Suppressor macrophage treated with lipopolysaccharide for 1 hour (primary cell): ENCODE measurements at places on chromosomes 4 and X.

DNA sequence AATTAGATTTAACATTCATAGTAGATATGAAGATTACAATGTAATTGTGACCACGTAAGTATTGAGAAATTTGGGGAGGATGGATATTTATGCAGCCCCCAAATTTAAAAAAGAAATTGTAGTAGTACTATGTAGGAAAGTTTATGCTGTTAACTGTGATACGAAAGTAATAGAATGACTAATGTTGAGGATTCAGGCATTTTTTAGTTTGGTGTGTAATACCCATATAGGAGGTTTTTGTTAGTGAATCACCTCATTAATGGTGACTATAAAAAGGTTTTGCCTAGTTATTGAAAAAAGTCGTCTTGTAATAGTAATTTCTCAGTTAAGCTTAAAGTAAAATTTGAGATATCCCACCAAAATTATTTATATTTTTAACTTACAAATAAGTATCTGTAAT lies 67.2 kb downstream of the SMARCAD1 start:
- DNase-seq, result no peak

DNA sequence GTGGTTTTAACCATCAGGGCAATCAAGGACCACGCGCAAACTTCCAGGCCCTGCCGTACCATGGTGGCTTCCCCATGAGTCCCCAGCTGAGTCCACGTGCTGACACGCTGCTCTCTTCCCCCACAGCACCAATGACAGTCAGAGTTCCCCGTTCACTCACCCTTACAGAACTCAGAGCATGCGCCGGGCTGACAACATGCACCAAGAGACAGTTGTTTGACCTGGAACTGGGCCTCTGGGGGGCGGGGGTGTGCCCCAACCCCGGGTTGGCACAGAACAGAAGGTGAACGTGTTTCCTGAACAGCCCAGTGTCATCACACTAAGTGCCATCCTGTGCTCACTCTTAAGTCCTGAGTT lies 29.4 kb downstream of the IRF2 start:
- peak; percentile 76 for DNase-seq

DNA sequence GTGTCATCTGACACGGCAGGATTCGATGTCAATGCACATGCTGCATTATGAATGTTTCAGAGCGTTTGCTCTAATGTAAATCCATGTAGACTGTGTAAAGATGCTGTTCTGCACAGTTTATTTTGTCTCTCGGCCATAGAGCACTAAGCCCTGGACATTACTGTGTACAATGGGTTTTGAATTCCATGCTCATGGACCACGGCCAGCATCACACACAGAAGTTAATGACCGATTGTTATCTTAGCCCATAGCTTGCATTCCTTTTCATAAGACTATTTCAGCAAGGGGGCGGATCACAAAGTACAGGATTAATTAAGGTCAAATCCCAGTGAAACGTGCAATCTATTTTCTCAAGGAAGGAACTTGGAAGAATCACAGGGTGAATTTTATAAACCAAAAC lies 286.1 kb upstream of the TENM3 start:
- DNase-seq, result no peak

DNA sequence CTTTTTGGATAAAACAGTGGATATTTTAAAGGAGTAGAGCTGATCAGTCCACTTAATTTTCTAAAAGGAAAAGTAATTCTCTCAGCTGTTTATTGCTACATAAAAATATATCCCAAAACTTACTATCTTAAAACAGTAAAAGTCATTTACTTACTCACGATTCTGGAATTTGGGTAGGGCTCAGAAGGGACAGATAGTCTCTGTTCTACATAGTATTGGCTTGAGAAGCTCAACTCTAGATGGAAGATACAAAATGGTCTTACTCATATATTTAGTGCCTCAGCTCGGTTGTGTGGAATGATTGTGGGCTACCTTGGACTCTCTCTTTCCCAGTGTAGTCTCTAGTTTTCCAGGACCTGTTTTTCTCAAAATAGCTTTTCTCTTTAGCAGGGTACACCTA lies 691.5 kb upstream of the POU3F4 start:
- no peak for DNase-seq

DNA sequence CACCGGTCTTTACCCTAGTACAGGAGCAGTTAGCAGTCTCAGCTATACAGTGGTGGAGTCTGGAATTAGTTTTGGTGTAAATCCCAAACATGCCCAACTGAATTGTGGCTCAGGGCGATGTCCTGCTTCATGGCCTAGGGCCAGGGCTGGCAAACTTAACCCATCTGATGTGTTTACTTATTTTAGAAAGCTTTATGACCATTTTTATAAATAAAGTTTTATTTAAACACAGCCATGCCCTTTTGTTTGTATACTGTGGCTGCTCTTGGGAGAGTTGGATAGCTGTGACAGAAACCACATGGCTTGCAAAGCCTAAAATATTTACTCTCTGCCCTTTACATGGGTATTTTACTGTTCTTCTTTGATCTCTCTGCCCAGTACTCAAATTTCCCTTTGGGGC lies 7.1 kb downstream of the FRMPD4 start:
- DNase-seq, result no peak

- DNase-seq, result no peak
These were observed 149.5 kb upstream of the WDFY3 start for GRCh38 chr4:85116008-85116407.

DNA sequence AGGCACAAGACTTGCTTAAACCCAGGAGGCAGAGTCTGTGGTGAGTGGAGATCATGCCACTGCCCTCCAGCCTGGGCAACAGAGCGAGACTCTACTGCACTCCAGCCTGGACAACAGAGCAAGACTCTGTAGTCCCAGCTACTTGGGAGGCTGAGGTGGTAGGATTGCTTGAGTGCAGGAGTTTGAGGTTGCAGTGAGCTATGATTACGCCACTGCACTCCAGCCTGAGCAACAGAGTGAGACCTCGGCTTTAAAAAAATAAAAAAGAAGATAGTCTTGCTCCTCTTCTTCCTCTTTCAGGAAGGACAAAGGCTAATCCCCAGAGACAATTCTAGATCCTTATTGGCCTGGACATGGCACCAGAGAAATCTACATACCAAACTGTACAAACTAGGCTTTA lies 5.7 kb upstream of the PPEF2 start:
- DNase-seq, result peak; percentile 58

GRCh38 chrX:144637731-144638130 lies 609.6 kb upstream of the SPANXN1 start:
- DNase-seq, result no peak

- DNase-seq, result no peak
These were observed 139.9 kb downstream of the NDST3 start for GRCh38 chr4:118173956-118174725.

- no peak for DNase-seq
These were observed 32.3 kb downstream of the C4orf54 start for GRCh38 chr4:99625369-99625768.

DNA sequence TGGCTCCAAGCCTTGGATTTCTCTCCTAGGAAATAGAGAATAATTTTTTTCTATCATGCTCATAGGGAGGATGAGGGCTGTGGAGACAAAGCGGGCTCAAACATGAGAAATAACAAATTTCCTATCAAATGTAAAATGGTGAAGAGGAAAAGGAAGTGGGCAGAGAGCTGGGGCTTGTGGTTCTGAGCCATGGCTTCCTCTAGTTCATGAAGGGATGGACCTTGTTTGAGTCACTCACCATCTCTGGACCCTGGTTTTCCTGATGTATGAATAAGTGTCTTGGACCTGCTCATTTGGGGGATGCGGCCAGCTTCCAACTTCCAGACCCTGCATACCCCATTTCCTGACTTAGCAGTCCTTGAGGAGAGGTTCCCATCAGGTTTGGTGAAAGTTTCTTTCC lies 63.0 kb downstream of the MSX1 start:
- DNase-seq, result no peak

DNA sequence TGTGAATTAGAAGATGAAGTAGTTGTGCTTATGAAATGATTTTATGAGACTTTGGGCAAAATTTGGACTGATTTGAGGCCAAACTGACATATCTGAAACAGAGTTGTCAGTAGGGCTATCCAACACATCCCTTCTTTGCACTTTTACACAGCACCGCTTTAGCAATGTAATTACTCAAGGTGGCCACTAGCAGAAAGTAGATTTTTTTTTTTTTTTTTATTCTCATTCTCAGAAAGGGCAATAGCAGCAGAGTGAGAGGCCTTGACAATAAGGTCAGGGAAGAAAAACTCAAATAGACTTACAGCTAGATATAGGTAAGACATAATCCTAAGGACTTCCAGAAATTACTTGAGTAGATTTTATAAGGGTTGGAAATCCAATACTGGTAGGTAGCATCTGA lies 414.3 kb downstream of the NAP1L3 start:
- DNase-seq, result no peak

- no peak for DNase-seq
These were observed 13.2 kb upstream of the PCDH18 start for GRCh38 chr4:137545461-137545861.

DNA sequence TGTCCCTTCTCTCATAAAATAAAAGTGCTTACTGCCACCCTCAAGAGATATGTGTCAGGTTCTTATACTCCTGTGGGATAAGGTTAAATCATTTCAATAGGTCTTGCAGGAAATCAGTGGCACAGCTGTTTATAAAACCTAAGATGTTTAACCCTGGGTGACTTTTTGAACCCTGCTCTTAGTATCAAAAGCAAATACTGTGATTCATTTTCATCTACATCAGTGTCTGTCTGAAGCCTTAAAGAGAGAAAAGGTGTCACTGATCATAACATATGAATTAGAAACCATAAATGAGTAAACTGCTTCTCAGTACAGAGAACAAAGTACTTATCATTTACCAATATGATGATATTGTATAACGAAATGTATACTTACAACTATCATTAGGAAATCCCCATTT lies 59.0 kb downstream of the CCSER1 start:
- no peak for DNase-seq

DNA sequence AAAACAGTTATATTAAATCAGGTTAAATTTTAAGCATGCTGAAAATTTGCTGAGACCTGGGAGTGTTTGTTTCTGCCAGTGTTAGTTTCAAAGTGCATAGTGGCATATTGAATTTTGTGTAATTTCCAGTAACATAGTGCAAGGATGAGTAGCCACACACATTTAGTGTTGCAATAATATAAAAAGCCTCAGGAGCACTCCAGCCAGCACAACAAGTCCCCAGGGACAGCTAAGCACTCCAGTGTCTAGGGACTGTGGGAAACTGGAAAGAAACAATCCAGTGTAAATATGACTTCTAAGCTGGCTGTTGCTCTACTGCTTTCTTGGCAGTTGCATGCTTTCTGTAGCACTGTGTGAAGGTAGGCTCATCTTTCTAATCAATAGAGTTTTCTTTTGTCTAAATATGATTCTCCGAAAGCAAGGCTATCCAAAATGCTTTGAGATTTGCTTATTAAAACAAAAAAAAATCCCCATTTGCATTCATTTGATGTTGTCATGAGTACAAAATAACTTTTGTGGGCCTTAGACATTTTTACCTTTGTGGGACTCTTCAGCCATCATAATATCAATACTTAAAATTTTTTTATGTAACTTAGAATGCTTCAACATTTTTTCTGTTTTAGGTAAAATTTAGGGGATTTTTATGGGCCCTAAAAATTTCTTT lies 24.2 kb upstream of the CXCL2 start:
- DNase-seq, result no peak
